ENCODE measurements at places on chromosomes 12 and 14.

- no peak for DNase-seq
Measured at GRCh38 chr12:89250213-89250612, 102.1 kb downstream of the DUSP6 start.

DNA sequence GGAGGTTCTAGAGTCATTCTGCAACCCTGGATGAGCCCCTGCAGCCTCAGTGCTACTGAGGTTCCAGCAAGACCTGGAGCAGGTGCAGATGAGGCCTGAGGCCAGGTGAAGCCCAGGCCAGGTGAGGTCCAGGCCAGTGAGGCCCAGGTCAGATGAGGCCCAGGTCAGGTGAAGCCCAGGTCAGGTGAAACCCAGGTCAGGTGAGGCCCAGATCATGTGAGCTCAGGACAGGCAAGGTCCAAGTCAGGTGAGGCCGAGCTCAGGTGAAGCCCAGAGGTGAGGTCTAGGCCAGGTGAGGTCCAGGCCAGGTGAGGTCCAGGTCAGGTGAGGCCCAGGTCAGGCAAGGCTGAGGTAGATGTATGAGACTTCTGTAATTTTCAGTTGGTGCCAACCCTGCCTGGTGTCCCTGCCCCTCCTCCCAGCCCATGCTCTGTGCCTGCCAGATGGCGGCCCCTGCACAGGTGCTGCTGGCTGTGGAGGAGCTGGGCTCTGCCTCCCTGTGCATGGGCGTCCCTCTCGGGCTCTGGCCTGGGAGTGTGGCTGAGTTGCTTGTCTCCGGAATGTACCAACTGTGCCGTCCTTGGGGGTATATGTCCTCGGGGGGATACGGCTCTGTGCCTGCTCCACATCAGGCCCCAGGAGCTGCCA lies 388.5 kb downstream of the TMEM121 start:
- DNase-seq, result no peak

DNA sequence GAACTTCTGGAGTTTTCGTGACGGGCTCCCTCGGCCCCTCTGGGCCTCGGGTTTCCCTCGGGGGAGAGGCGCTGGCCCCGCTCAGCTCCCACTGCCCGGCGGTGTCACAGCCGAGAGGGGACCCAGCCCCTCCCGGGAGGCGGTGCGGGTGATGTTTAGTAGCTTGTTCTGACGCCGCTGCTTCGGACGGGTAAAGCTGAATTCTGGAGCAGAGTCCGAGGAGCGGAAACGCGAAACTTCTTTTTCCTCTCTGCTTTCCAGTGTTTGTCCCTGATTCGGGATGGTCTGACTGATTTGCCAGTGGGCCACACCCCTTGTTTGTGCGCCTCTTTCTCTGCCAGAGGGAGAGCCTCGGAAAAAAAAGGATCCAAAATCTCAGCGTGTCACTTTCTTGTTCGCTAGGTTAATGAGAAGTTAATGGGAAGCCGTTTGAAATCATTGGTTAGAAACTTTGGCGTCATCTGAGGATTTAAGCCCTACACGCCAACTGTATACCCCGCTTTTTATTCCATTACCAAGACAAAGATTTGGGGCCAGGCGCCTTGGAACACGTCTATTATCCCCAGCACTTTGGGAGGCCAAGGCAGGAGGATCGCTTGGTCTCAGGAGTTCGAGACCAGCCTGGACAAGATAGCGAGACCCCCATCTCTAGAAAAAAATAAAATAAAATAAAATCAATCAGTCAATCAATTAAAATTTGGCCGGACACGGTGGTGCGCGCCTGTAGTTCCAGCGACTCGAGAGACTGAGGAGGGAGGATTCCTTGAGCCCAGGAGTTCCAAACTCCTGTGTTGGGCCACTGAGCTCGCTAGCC lies 756 bp downstream of the TULP3 start:
- DNase-seq, result no peak

GRCh38 chr14:63986789-63987533 lies 134.2 kb downstream of the SYNE2 start:
- DNase-seq, result no peak

DNA sequence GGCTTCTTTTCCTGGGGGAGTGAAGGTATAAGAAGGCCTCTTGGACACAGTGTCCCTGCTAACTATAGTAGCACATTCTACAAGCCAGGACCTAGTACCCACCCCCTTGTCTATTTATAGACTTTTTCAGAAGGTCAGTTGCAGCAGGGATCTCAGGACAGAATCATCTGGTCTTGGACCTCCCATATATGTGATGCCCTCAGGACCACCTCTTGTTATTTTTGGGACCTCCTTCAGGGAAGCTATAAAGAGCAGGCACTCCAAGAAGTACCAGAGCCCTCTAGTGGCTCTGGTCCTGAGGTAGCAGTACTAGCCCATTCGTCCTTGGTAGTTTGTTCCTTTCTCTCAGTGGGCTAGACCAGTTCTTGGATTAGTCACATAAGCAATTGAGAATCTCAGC lies 4.3 kb downstream of the COQ10A start:
- DNase-seq, result no peak

GRCh38 chr12:57817261-57817989 lies 1.1 kb downstream of the AVIL start:
- no peak for DNase-seq

DNA sequence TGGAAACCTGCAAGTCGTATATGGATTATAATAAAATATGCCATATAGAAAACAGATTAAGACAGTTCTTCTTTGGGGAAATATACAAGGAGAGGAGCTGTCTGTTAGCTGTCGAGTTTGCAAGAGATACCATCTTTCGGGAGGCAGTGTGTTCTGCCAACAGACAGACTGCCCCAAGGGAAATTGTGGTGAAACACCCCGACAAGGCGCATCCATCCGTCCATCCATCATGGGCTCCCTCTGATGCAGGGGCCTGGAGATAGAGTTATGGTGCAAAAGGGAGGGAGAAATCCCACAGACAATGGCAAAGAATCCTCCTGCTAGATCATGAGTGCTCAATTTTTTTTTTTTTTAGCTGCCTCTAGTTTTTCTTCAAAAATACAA lies 156.3 kb downstream of the DPF3 start:
- no peak for DNase-seq

DNA sequence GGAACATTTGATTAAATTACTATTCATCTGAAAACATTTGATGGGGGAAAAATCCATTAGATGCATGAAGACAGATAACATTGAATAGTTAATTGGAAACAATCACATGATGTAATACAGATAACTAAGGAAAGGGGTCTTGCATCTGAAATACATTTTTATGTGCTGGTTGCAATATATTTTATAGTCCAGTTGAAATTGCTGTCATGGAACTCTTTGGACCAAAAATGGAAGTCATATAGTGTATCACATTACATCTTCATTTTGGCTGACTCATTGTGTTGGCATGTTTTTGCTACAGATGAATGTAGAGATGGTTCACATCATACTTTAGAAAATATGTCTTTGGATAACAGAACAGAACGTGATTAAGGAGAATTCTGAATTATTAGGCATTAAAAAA lies 43.0 kb upstream of the GNPNAT1 start:
- DNase-seq, result no peak

DNA sequence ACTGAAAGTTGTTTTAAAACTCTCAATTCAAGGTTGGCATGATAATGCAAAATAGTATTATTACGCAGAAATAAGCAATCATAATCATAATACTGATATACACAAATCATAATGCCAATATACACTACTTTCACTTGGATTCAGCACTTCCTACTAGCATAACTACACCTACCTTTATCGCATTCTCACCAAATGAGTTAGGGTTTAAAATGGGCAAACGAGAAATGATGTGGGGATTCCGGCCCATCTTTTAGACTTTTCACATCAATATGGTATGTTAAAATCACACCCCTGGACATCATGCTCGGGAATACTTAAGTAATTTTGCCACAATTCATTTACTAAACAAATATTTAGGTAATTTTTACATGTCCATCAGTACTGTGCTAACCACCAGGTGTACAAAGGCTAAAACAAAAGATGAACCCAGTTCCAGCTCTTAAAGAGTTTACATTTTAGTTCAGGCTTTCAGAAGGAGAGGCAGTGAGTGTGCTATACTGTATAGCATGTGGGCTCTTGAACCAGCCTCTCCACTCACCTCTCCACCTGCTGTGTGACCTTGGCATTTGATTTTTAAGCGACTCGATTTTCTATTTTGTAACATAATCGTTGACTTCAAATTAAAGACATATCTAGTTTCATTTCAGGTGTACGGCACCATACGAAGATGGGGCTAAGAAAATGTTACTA lies 1.1 kb upstream of the USP15 start:
- no peak for DNase-seq

DNA sequence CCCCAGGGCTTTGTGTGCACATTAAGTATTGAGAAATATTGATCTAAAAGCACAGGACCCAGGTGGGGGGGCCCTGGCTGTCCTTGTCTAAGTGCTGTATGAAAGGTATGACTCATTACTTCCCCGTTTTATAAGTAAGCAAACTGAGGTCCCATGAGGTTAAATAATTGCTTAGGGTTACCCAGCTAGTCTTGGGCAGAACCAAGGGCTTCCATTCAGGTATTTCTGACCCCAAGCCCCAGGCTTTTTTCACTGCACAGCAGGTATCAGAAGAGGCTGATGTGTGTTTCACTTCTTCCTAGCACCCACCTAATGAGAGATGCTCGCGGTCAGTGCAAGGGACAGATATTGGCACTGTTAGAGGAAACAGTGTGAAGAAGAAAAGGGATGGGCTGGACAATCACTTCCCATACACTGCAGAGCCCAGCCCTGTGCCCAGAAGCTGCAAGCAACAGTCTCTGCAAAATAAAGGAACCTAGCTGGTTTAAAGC lies 4.7 kb upstream of the TC2N start:
- no peak for DNase-seq

DNA sequence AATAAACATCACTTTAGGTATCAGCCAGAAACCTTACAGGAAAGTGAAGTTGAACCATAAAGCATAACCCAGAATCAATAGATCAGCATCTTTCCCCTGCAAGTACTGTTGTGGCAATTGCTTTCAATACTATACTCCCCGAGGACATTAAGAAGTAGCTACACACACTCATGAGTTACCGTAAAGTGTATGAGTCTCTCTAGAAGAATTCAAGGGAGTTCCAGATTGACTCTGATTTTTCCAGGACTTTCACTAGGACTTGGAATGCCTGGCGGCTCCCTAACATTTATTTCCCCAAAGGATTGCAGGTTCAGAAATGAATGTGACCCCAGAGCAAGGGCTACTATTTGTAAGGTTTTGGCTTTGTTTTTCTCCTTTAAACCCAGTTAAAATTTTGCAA lies 465.4 kb upstream of the MDGA2 start:
- DNase-seq, result no peak

GRCh38 chr12:31057671-31058070 lies 16.0 kb upstream of the DDX11 start:
- no peak for DNase-seq

GRCh38 chr12:100612606-100613005 lies 39.1 kb downstream of the GAS2L3 start:
- no peak for DNase-seq

DNA sequence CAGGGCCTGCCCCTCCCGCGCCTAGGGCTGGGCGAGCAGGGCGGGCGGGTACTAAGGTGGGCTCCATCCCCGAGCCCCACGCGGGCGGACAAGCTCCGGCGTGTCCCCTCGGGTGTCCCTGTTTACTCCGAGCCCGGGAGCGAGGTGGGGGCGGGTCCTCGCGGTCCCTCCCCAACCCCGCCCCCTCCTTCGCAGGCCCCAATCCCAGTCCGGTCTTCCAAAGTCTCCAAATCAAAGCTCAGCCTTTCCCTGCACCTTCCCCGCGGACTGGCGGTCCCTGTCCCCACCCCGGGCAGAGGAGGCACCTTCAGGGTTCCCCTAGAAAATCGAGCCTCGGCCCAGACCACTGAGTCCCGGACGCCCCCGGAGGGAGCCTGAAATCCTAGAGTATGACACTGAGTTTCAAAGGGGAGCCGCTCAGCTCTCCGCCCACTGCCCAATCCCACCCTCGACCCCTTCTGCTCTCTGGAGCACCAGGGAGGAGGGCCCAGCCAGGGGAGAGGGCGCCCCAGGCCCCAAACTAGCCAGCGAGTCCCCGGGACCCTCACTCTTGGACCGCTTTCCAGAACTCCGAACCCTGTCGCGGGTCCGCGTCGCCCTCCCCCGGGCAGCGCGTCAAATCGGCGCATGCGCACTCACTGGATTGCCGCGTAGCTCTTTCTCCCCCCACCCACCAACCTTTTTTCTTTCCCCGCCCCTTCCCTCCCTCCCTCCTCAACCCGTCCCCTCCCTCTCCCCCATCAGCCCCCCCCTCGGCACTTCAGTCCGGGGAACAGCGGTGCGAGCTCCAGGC lies at the start of gene LRP1:
LRP1 (plus strand) TSS at position 758 of the 793 bp plus-strand sequence. CDS start 482 bp downstream, outside the sequence.
- DNase-seq, result peak; percentile 73

GRCh38 chr12:56521590-56522371 lies at the start of gene RBMS2:
Gene RBMS2, plus strand, starts transcription at chr12:56521820. Its CDS starts 204 bp downstream, at chr12:56522024.
- DNase-seq, result peak; percentile 40

DNA sequence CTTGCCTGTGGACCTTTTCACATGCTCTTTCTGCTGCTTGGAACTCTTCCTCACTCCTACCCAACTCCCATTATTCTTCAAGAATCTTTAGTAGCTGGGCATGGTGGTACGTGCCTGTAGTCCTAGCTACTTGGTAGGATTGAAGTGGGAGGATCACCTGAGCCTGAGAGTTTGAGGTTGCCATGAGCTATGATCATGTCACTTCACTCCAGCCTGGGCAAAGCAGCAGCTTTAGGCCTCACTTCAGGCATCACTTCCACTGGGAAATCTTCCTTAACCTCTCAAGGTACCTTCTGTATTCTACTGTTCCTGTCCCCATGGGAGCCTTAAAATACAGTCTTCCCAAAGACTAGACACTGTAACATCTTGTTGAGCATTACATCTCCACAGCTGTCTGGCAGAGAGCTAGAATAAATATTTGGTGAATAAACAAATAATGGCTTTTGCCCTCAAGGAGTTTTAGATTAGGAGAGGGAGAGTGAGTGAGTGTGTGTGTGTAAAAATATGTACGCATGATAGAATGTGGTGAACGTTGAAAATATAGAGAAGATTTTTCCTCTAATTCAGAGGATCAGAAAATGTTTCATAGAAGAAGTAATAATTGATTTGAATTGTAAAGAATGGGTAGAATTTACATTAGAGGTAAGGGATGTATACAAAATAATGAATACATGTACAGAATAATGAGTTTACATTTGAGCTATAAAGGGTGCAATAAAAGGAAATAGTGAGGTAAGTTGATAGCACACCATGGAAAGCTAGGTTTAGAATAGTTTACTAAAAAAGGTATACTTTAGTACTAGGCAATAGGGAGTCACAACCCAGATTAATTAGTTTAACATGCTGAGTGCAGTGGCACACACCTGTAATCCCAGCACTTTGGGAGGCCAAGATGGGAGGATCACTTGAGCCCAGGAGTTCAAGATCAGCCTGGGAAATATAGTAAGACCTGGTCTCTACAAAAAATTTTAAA lies 29.2 kb upstream of the BMAL2 start:
- no peak for DNase-seq
